Spinal cord (tissue), 10 donors: ENCODE measurements at places on chromosomes 6 and 20.

- no peak for DNase-seq
These were observed 41.5 kb upstream of the ZNF337 start for GRCh38 chr20:25738198-25738597.

- no peak for DNase-seq
These were observed 36.2 kb downstream of the CD40 start for GRCh38 chr20:46154305-46154704.

DNA sequence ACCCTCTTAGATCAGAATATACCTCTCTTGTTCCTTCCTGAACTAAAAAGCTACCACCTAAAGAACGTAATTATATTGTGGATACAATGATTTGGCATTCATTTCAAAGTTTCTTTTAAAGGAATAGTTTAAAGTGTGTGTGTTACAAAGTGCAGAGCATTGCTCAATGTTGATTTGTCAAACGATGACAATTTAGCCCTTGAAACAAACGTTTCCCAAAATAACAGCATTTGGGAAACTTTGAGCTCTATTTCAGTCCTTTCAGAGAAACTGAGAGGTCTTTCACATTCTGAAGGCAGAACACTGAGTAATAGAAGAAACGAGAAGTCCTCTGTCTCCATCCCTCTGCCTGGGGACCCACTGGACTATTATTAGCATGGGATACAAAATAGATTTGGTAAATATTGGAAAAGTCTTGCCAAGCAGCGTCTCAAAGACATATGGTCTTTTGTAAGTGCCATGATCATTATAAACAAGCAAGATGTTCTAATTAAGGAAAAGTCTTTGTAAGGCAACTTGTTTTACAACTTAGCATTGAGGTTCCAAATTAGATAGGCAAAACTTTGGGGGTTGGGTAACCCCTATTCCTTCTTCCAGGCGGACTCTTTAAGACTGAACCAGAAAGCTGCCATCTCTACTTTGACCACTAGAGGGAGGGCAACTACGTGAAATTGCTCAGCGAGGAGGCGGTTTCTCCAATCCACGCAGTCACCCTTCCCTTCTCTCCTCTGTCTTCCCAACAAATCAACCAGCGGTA is 208.8 kb downstream of the RNF144B start:
- peak; percentile 68 for DNase-seq

DNA sequence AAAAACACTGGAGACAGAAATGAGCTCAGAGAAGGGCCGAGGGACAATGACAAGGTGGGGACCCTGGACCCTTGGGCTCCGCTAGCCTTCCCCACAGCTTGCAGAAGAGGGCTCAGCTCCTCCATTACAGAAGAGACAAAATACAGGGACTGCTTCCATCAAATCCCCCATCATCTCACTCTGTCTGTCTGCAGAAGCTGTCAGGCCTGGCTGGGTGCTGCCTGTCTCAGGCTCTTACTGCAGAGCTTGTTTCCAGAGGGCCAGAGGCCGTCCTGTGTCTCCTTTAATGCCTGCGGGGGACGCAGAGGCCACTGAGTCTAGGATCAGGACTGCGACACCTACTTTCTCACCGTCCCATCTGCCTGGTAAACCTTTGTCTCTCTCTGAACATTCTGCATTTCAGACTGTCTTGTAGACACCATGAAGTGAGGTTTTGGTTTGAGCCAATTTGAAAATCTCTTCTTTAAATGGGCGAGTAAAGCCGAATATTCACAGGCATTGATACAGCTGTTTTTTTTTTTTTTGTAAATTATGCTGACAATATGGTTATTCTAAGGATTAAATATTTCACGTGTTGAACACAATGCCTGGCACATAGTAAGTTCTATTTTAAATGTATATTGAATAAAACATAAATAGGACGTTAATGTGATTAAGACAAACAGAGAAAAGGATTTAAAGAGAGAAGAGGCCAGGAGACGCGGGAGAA is 28.3 kb downstream of the RNASET2 start:
- DNase-seq, result no peak
